ENCODE measurements at places on chromosomes 6 and 20.

DNA sequence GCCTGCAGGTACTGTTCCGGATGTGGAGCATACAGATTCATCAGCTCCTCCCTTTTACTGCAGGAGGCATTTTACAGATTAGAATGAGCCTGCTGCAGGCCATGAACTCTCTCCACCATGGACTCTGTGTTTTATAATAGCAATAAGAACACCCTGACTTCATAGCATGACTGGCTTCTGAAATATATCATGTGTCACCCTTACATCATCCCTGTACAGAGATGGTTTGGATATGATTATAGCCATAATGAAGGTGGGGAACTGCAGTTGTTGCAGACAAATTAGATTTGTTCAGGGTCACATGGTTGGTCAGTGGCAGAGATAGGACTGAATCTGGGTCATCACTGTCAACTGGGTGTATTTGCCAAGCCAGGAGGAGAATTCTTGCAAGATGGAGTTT is 100.7 kb downstream of the FOXO3 start:
- no peak for DNase-seq

DNA sequence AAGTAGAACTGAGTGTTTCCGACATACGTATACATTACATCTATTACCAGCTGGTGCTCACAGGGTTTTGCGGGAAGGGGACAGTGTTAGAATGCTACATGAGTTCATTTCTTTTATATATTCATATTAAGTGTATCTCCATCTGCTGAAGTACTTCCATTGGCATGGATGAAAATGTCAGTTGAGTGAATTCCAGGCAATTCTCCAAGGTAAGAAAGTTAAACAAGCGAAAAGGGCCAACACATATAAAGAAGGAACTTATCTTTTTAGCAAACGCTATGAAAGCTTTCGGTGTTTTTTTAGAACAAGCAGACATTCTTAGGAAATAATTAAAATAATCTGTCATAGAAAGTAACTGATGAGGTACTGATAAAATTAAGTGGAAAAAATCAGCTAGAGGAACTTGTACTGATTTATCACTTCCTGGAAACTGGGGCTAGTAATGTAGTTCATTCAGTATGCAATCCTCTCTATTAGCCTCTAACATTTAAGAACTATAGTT is 34.6 kb downstream of the RNF146 start:
- DNase-seq, result no peak

- no peak for DNase-seq
Observed at GRCh38 chr20:51651921-51652549, 109.5 kb upstream of the NFATC2 start.

- no peak for DNase-seq
Observed at GRCh38 chr6:45741437-45742171, 274.1 kb downstream of the CLIC5 start.

DNA sequence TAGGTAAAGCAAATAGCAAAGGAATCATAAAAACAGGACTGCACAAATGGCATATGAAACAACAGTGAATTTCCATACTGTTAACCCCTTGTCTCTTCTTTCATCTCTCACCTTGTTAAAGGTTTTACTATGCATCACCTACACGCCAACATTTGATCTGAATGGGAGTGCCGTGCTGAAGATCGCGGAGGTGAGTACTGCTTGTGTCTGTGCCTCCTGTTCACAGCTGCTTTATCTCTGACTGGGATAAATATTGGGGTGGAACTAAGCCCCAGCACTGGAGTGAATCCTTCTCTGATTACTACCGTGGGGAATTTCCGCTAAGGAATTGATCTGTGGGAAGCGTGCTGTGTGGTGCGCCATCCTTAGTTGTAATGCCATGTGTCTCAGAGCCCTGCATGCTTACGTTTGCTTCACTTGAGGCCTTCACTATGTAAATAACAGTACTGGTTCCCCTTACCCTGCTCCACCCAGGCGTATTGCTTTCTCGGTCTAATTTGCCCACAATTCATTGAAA is 11.4 kb upstream of the PBOV1 start:
- no peak for DNase-seq
